GM12878 (cell line): ENCODE measurements at places on chromosomes 5 and 9.

- H3K27me3 ChIP-seq, result no peaks in the 10 kb centered on the region
- no peak overlapping the region for H3K27ac ChIP-seq
- peaks cover 7% of the 10 kb centered on the region for H3K36me3 ChIP-seq
- no peak for DNase-seq
Observed at GRCh38 chr9:75121914-75122558, 33.7 kb downstream of the OSTF1 start.

DNA sequence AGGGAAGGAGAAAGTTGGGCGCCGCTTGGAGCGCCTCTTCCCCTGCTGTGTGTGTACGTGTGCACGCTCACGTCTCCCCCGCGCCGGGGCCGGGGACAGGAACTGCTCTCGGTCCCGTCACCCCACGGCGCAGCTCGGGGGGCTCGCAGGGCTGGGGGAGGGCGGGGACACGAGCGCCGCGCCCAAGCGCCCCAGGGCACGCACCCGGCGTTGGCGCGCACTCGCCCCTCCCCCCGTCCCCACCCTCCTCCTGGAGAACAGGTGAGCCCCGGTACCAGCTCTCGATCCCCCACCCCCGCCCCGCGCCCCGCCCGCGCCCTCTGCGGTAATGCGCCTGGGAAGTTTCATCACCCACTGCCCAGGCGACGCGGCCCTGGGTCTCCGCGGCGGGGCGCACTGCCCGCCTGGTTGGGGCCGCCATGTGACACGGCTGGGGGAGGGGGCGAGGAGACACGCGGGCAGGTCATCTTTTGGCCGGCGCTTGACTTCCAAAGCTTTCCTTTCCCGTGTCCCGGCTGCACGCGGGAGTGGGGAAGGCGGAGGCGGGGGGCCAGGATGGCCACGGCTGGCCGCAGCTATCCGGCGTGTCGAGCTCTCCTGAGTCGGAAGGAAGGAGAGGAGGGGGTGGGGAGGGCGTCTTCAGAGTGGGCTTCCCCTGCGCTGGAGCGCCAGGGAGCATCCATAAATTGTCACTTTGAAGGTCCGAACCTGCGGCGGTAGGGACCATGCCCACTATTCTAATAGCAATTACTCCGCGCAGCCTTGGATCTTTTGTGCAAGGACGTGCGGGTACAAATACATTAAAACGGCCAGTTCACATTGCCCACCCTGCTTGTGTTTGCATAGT, 1.5 kb upstream of the STC2 start:
- peak; percentile 25 for DNase-seq
- 0 out of 2 replicates have a peak, but pooled peaks cover 2% of the 10 kb centered on the region for H3K27me3 ChIP-seq
- H3K27ac ChIP-seq, result no peak overlapping the region
- no peaks in the 10 kb centered on the region; the same call in 1 of the 2 replicates for H3K4me1 ChIP-seq
- peak overlapping the region; percentile 70 for H3K4me3 ChIP-seq

GRCh38 chr5:9168791-9169556, 376.9 kb downstream of the SEMA5A start:
- no peak for DNase-seq
- H3K36me3 ChIP-seq, result no peaks in the 10 kb centered on the region
- no peaks in the 10 kb centered on the region for H3K27me3 ChIP-seq
- H3K27ac ChIP-seq, result no peak overlapping the region

- no peak overlapping the region for H3K27ac ChIP-seq
- no peaks in the 10 kb centered on the region for H3K27me3 ChIP-seq
- no peaks in the 10 kb centered on the region for H3K36me3 ChIP-seq
- no peak for DNase-seq
Observed at GRCh38 chr9:99948482-99948881, 42.0 kb downstream of the STX17 start.

- H3K36me3 ChIP-seq, result no peaks in the 10 kb centered on the region
- no peak overlapping the region for H3K4me3 ChIP-seq
- H3K27ac ChIP-seq, result peak overlapping the region; percentile 71; the same call in 1 of the 2 replicates
- peaks cover 20% of the 10 kb centered on the region for H3K4me1 ChIP-seq
Observed at GRCh38 chr5:100517301-100517974, 17.7 kb upstream of the FAM174A start.

DNA sequence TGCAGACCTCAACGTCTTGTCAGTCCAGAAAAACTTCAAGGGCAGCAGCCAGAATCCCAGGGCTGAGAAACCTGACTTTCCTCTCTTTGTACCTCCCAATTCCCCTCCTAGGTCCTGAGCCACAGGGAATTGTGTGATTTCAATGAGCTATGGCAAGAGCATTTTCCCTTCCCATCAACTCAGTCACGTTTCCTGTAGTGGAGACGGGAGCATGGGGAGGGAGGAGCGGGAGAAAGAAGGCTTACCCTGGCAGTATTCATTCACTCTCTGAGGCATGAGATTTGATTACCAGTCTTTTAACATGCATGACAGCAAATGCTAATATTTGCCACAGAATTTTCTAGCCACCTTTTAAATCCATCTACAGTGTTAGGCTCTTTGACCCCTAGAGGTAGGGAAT, 109.4 kb upstream of the TBCA start:
- peaks cover 1% of the 10 kb centered on the region for H3K4me1 ChIP-seq
- no peak overlapping the region for H3K4me3 ChIP-seq
- H3K36me3 ChIP-seq, result no peaks in the 10 kb centered on the region

DNA sequence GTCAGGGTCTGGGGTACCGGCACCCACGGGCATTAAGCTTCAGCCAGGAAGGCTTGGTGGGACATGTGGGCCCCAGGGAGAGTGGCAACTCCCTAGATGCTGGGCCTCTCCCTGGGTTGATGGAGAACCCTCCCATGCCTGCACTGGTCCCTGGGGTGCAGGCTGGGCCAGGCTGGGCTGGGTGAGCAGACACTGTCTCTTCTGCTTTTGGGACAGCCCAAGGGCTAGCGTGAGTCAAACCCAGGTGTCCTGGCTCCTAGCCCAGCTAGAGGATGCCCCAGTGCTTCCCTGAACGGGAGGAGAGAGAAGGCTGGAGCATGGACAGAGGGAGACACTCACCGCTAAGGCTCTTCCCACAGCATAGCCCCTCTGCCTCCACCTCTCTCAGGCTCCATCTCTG, 5.7 kb upstream of the AQP7 start:
- H3K27ac ChIP-seq, result no peak overlapping the region
- no peaks in the 10 kb centered on the region for H3K4me1 ChIP-seq
- no peaks in the 10 kb centered on the region for H3K36me3 ChIP-seq
- DNase-seq, result no peak
- no peaks in the 10 kb centered on the region for H3K27me3 ChIP-seq
- no peak overlapping the region for H3K4me3 ChIP-seq

DNA sequence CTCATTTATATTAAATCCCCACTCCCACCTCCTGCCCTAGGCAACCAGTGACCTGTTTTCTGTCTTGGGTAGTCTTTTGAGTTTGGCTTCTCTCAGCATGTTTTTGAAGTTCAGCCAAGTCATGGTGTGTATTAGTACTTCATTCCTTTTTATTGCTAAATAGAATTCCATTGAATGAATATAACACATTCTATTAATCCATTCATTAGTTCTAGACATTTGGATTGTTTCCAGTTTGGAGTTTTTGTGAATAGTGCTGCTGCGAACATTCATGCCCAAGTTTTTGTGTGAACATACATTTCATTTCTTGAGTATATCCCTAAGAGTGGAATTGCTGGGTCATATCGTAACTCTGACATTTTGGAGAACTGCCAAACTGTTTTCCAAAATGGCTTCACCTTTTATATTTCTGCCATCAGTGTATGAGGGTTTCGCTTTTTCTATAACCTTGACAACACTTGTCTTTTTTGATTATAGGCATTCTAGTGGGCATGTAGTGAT, 2.7 kb downstream of the ZNF346 start:
- DNase-seq, result no peak
- peaks cover 7% of the 10 kb centered on the region; the same call in 1 of the 2 replicates for H3K36me3 ChIP-seq
- H3K4me1 ChIP-seq, result peaks cover 6% of the 10 kb centered on the region
